ENCODE measurements at places on chromosomes 12 and 14.

DNA sequence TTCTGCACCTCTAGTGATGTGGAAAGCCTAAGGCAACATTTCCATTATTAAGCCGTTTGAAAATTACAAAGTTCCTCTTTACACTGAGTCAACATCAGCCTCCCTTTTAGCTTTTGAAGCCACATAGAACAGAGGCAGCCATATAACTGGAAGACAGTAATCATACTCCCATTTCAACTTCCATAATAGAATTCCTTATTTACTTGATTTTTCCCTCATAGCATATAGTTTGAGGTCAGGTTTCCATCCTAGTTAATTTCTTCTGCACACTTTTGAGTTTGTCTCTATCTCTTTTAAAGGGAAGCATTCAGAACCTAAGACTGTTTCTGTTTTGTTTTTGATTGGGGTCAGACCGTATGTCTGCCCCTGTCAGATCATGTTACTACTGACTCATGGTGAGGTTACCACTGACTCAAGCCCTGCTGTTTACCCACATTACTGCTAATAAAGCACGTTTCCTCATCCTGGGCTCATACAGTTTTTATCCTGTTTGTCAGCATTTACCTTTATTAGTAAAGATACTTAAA lies 161.0 kb downstream of the SLC38A4 start:
- peak; percentile 93 for DNase-seq

DNA sequence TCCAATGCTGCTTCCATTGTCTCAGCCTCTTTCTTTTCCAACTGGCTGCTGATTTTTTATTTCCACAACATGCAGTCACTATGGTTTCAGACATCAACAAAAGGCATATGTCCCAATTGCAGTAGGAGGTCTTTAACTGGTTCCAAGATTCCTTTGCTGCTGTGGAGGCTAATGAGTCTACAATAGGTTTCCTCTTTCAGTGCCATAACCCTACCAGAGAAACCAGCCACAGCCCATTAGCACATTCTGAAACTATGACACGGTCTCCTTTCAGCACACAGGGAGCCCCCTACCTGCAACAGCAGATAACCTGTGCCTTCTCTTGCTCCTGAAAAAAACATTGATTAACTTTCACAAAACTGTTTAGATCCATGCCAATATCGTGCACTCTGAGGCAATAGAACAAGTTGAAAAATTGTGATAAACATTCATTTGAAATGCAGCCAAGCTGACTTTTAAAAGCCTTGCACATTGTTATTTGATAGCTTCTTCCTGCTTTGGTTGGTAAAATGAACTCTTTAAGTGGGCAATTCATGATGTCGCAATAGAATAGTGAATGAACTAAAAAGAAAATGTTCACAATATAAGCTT lies 32.4 kb downstream of the PLEKHG7 start:
- peak; percentile 92 for DNase-seq

GRCh38 chr12:104701756-104702155 lies 245.0 kb downstream of the CHST11 start:
- DNase-seq: no peak

DNA sequence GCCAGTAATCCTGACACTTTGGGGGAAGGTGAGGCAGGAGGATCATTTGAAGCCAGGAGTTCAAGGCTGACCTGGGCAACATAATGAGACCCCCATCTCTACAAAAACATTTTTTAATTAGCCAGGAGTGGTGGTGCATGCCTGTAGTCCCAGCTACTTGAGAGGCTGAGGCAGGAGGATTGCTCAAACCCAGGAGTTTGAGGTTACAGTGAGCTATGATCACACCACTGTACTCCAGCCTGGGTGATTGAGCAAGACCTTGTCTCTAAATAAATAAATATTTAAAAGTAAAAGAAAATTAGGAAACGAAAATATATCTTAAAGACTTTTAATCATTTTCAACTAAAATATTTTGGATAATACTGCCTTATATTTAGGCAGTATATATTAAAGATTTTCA lies 25.9 kb downstream of the CKB start:
- DNase-seq: no peak

GRCh38 chr14:50733494-50733893 lies 65.4 kb upstream of the SAV1 start:
- no peak for DNase-seq

DNA sequence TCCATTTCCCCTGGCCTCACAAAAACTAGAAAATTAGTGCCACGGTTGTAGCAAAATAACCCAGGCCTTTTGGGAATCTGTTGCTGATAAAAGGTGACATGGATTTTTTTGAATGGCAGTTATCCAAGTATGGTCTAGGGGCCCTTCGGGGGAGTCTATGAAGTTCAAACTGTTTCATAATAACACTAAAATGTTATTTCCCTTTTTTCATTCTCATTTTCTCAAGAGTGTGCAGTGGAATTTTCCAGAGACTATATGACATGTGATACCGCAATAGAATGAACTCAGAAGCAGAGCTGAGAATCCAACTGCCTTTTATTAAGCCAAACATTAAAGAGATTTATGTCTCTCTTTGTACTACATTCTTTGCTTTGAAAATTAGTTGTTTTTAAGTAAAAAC lies 26.9 kb downstream of the GSTZ1 start:
- DNase-seq: no peak

- peak; percentile 39 for DNase-seq
These were observed 161.6 kb downstream of the PIK3C2G start for GRCh38 chr12:18422871-18423270.

GRCh38 chr12:12734054-12734453 lies 16.9 kb downstream of the CDKN1B start:
- DNase-seq: peak; percentile 17

- DNase-seq: no peak
These were observed 24.1 kb upstream of the SLC6A13 start for GRCh38 chr12:286531-287300.

GRCh38 chr14:104688505-104689108 lies 811 bp upstream of the INF2 start:
- peak; percentile 36 for DNase-seq

- no peak for DNase-seq
These were observed 149.4 kb upstream of the PRMT8 start for GRCh38 chr12:3341594-3341993.

- peak; percentile 10 for DNase-seq
These were observed 233.3 kb downstream of the CCDC59 start for GRCh38 chr12:82124711-82125380.

DNA sequence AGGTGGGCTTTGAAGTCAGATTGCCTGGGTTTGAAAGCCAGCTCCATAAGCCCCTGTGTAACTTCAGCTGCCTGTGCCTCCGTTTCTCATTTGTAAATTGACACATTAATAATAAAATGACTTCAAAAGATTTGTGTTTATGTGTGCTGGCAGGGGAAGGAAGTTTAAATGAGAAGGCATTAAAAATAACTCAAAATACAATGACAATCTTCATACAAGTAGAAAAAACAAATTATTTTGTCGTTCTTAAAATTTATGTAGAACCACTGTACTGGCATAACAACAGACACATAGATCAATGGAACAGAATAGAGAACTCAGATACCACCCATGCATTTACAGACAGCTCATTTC lies 83.0 kb downstream of the PPM1A start:
- DNase-seq: no peak

DNA sequence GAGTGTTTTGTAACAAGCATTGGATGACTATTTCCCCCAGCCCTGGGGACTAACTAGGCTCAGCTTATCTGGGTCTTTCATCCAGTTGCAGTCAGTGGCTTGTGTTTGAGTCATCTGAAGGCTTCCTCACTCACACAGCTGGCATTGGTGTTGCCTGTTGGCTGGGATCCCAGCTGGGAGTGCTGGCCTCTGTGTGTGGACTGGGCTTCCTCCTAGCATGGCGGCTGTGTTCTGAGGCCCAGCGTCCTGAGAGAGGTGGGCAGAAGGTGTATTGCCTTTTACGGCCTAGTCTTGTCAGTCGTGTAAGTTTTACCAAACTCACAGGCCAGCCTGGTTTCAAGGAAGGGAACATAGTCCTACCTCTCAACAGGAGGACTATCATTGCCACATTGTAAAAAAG lies 28.3 kb upstream of the PPP2R5C start:
- peak; percentile 71 for DNase-seq

DNA sequence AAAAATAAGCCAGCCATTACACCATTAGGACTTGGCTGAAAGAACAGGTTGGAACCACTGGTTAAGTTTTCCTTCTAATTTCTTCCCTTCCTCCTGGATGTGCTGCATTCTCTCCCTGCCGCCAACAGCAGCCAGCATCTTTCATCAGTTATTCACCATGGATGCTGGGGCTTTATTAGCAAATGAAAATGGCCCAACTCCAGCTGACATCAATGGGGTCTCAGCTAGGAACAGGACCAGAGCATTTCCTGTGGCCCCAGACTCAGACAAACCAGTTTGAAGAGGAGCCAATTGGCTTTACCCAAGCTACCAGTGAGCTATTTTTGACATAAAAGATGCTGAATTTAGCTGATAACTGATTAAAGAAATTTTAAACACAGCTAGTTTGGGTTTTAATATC lies 26.0 kb upstream of the TBX5 start:
- no peak for DNase-seq

- DNase-seq: no peak
These were observed 23.3 kb downstream of the ACTN1 start for GRCh38 chr14:68955851-68956179.

DNA sequence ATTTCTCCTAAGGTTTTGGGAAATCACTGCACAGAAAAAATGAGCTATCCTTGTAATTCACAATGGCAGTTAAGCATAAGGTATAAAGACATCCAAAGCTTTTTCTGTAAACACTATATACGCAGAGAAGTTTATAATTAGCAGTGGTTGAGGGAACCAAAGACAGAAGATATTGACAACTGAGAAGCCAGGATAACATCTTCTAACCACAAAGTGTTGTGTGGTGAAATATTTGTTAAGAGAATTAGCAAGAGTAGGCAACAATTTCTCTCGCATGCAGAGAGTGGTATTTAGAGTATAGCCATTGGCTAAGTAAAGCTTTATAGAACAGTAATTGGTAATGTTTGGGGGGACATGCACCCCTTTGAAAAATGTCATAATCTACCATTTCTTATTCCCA lies 123.7 kb upstream of the USP15 start:
- DNase-seq: no peak

DNA sequence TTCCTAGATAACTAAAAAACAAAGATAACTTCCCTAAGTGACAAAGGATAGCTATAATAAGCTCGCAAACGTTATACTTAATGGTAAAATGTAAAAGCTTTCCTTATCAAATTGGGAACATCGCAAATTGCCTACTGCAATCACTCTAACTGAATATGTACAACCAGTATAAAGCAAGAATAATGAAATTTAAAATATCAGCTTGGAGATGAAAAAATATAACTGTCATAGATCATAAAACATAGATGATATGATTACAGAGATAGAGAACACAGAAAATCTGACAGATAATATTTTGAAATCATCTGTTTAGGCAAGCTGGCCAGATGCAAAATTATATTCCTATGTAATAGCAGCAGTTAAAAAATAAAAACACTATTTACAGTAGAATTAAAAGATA lies 64.0 kb downstream of the BCAT1 start:
- no peak for DNase-seq

- DNase-seq: no peak
These were observed 2.5 kb downstream of the CARMIL3 start for GRCh38 chr14:24054324-24054641.

DNA sequence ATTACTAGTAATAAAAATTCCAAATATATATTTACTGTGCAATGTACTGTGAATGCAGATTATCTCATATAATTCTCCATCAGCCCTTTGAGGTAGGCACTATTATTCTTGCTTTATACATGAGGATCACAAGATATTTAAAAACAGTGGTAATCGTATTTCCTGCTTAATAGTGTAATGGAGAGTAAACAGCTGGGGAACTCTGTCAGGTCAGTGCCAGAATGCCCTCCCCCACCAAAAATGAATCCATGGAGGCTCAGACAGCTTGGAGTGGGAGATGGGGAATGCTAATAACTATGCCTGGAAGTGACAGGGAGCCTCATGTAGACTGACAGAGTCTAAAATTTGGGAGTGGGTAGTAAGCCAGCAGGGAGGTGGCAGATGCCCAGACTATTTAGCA lies 153.6 kb downstream of the PAH start:
- no peak for DNase-seq

Measured in M059J (cell line).